ENCODE measurements at places on chromosomes 3 and 15.

DNA sequence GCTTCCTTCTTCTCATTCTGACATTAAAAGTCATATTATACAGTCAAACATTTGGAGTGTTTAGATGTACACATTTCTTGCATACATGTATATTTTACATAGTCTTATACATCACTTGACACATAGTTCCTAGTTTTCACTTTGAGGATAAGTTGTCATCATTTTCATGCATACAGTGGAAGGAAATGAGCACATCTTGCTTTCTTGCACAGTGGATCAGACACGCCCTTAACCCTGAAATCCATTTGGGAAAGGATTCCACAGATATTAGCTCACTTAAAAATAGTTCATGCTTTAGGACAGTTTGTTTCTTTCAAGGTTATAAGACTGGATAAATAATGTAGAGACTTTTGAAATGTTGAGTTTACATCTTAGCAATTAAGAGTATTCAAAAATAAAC, 148.6 kb upstream of the MME start:
- no peak for DNase-seq

DNA sequence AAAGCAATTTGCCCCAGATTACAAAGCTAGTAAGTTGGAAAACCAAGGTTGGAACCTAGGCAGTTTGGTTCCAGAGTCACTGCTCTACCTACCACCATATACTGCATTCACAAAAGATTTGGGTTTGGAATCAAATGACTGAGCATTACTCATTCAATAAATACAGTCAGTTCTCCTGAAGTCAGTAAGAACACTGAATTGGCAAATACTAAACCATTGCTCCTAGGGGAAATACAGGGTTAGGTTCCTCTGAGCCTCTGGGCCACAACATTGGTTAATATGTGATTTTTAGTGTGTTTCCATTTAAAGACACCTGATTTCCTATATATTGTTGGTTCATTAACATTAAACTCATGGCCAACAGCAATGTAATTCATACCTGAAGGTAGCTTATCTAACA, 2.1 kb upstream of the EIF5A2 start:
- DNase-seq = no peak

DNA sequence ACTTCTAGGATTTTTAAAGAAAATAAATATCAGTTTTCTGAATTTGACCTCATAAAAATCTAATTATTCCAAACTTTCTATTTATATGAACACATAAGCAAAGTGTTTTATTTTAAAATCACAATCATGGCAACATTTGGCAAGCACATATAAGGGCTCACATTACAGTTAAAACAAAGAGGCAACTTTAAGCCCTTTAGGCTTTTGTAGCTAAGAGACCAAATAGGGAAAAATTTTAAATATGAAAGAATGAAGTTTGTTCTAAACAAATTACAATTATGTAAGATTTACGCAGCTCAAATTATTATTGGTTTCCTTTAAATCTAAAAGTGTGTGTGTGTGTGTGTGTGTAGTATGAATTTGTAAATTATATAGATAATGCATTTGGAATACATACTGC, 267.0 kb downstream of the ZIC4 start:
- no peak for DNase-seq

GRCh38 chr3:171490901-171491300, 30.7 kb upstream of the TNIK start:
- no peak for DNase-seq

GRCh38 chr15:68450192-68450591, 18.2 kb upstream of the ITGA11 start:
- no peak for DNase-seq

GRCh38 chr15:43190178-43190577, 5.0 kb downstream of the CCNDBP1 start:
- no peak for DNase-seq

DNA sequence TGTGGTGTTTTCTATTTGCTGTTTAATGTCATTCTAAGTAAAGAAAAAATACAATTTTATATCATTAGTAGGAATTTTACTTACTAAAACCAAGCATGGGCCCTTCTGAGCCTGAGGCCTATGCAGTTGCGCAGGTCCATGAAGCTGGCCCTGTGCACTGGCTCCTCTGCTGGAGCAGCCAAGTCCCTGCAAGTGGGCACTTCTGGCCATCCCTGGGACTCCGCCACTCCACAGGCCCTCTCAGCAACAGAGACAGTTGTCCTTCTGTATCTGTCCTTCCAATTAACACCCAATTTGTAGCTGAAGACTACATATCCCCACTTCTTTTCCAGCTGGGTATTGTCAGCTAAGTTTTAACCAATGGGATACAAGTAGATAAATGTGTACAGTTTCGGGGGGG, 49.9 kb upstream of the RYK start:
- DNase-seq = no peak

DNA sequence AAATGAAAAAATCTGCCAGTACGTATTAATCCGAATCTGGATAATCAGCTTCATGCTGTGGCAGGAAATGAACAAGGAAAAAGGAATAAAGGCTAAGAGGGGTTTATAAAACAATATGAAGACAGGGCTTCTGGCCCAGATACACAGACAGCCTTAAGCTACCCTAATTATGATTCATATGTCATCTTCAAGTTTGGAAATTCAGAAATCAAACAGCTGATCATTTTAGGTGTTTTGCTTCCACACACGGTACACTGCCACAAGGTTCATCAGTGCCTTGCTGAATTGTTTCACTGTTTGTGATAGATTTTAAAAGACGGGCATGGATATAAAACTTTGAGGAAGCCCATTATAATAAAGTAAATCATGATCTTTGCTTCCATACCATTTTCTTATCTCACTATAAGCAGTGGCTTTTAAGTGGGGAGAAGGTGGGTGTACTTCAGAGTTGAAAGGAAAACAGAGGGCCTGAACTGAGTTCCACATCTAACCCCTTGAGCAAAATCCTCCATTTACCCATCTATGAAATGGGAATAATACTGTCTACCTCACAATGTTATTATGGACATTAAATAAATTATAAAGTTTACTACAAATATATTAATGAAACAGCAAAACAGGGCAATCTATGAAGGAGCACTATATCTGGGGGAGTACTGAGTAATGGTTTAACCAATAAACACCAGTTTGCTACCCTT, 15.7 kb downstream of the GTPBP8 start:
- peak; percentile 17 for DNase-seq

DNA sequence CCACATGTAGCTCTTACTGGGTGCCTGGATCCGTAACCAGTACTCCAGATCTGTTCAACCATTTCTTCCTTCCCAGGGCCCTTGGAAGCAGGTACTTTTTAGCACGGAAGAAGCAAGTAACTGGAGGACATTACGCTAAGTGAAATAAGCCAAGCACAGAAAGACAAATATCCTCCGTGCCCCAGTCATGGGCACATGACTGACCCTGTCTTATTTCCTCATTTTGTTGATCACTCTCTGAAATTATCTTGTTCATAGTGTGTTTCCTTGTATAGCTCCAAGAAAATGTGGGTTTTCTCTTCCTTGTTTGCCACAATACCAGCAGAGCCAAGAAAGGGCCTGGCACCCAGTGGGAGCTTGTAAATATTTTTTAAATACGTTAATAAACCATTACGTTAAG, 32.2 kb upstream of the MTMR14 start:
- DNase-seq = no peak

DNA sequence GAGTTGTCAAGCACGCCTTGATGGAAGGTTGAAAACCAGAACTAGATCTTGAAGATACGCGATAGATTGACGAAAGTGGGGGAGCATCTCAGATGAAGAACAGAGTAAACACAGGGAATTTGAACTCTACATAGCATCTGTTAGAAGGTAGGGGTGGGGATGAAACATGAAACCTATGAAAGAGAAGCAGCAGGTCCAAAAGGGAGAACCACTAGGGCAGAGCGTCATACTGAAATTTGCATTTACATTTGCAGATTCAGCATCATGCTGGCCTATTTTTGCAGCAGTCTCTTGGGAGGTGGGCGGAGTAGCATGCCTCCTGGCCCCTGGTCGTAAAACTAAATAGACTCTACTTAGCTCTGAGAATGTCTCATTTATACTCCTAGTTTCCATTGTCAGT, 46.1 kb upstream of the RASGRP1 start:
- DNase-seq = peak; percentile 78

- peak; percentile 31 for DNase-seq
Measured at GRCh38 chr15:42800731-42801474, 64.0 kb upstream of the CDAN1 start.

DNA sequence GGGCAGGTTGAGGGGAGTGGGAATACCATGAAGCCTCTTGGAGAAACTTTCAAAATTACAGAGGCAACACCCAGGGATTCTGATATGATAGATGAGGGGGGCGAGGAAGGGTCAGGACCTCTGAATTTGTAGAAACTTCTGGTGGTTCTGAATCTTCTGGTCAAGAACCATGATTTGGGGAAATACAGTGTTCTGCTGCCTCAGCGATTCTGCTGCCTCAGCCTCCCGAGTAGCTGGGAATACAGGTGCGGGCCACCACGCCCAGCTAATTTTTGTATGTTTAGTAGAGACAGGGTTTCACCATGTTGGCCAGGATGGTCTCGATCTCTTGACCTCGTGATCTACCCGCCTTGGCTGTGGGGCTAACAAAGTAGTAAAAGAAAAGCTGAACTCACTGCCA, 70.4 kb downstream of the MAGEF1 start:
- no peak for DNase-seq

- no peak for DNase-seq
Measured at GRCh38 chr3:25007974-25008658, 419.9 kb upstream of the RARB start.

- DNase-seq = no peak
Measured at GRCh38 chr15:77173487-77173886, 102.6 kb upstream of the TSPAN3 start.

DNA sequence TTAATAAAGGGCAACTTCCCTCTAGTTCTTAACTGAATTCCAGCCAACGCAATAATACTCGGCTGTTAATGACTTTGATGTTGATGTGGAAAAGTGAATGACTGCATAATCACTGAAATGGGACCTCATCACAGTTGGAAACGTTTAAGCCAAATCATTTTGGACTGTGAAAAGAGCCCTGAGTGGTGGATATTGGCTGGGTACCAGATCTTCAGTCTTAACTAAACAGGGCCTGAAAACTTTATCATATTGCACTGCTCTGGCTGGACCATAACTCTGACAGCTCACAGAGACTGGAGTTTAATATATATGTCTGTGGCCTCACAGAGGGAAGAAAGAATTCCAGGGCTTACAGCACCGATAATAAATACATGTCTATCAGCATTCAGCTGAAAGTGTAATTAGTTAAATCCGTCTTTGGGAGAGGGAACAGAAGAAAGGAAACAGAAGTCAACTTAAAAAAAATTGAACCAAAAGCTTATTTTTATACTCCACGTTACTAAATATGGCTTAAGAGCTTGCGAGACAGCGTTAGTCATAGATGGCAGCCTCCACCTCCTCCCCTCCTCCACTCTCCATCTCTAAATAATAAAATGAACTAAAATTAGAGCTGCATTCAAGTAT, 222.3 kb upstream of the CDIN1 start:
- DNase-seq = no peak

GRCh38 chr3:185225523-185225922, 28.3 kb downstream of the EHHADH start:
- DNase-seq = no peak

- peak; percentile 21 for DNase-seq
Measured at GRCh38 chr3:66423791-66424190, 77.0 kb downstream of the LRIG1 start.

GRCh38 chr15:98420837-98421236, 227.5 kb upstream of the IGF1R start:
- DNase-seq = no peak

GRCh38 chr3:141489203-141489602, 2.4 kb downstream of the RASA2 start:
- peak; percentile 33 for DNase-seq

GRCh38 chr3:11140030-11140712, 14.1 kb upstream of the HRH1 start:
- peak; percentile 54 for DNase-seq

- no peak for DNase-seq
Measured at GRCh38 chr3:171066206-171066605, 39.7 kb upstream of the SLC2A2 start.

DNA sequence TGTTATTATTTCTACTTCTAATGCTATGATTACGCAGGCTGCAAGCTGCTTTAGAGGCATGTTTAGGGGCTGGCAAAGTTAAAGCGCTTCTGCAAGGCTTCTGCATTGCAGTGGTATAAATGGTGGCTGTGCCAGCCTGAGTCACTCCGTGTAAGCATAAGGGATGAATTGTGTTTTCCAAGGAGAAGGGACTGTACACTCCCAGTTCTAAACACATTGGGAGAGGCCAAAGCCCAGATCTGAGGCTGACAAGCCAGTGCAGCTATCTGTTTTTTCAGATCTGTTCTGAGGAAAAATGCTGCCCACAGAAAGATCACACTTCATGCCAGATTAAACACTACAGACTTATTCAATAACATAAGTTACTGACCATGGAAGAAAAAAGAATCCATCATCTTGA, 83.8 kb downstream of the PRICKLE2 start:
- DNase-seq = no peak

DNA sequence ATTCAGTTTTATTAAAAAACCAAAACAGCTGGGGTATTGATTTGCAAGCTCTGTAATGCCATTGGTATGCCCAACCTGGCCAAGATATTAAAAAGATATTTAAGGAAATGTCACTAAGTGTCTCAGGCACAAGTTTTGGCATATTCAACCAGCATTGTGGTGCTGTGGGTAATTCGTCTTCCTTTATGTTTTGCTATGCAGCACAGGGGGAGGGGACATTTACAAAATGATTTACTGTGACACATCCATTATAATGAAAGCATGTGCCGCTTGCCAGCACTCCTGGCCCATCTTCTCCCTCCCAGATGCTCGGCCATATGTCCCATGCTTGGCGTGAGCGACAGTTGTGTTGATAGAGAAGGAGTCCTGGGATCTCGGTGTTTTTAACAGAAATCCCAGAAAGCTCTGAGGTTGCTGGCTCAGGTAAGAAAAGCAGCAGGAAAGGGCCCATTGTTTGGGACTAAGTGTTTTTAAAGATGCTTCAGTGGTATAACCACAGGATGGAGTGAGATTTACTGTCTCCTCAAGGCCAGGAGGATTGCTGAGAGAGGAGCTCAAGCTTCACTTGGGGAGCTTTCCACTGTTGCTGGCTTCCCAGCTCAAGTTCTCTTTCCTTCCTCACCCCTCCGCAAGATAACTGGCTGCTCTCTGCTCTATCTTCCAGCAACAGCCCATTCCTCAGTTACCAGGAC, 158.2 kb upstream of the TSC22D2 start:
- DNase-seq = no peak

GRCh38 chr3:141228395-141228794, 3.2 kb upstream of the PXYLP1 start:
- no peak for DNase-seq

- DNase-seq = no peak
Measured at GRCh38 chr3:128376516-128376915, 90.2 kb downstream of the DNAJB8 start.
